ENCODE measurements at places on chromosomes 12 and 14.
A peak's percentile ranks its signal among the peaks of the same experiment; 100 is the strongest.

DNA sequence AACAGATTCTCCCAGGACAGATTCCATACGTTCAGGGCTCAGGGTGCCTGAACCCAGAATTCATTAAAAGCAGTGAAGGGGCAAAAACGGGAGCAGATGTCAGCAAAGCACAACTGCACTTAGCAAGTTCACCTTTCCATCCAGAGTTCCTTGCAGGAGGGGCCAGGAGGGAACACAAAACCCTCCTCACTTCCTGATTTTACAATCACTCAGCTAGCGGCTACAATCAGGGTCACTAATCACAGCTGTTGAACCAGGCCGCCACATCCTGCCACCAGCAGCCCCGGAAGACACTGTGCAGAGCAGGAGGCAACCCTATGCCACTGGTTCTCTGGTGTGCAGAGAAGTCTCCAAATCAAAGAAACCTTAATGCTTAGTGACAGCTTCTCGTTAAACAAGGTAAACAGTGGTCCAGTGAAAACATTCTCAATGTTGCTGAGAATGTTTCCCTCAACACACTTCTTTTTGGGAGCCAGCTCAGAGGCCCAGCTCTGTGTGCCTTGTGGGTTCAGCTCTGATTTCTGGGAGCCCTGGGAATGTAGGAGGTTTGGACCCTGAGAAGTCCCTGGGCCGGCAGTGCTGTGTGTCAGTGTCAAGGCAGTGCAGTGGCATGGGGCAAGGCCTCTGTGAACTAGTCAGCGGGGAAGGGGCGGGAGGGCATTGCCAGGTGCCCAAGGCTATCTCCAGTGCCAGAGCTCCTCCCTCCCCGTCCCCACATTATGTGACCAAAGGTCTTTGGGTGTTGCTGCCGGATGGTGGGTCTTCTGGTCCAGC lies 54.5 kb downstream of the VCPKMT start:
- peak; percentile 70 for DNase-seq

GRCh38 chr14:105862581-105863239 lies 336.3 kb downstream of the TMEM121 start:
- DNase-seq: no peak

GRCh38 chr12:23340351-23340750 lies 609.1 kb downstream of the SOX5 start:
- no peak for DNase-seq

- no peak for DNase-seq
These were observed 27.7 kb downstream of the PPP4R3A start for GRCh38 chr14:91482263-91483013.

GRCh38 chr12:40209886-40210285 lies 14.9 kb upstream of the LRRK2 start:
- no peak for DNase-seq

Data from CD4-positive, alpha-beta T cell (primary cell).